Stimulated activated CD4-positive, alpha-beta T cell treated with anti-CD3 and anti-CD28 coated beads, Interleukin-15, amount 100 ng/mL, for 48 hours (primary cell): ENCODE measurements at places on chromosomes 5 and 9.

- no peak for DNase-seq
Observed at GRCh38 chr9:35103660-35104191, 795 bp upstream of the STOML2 start.

DNA sequence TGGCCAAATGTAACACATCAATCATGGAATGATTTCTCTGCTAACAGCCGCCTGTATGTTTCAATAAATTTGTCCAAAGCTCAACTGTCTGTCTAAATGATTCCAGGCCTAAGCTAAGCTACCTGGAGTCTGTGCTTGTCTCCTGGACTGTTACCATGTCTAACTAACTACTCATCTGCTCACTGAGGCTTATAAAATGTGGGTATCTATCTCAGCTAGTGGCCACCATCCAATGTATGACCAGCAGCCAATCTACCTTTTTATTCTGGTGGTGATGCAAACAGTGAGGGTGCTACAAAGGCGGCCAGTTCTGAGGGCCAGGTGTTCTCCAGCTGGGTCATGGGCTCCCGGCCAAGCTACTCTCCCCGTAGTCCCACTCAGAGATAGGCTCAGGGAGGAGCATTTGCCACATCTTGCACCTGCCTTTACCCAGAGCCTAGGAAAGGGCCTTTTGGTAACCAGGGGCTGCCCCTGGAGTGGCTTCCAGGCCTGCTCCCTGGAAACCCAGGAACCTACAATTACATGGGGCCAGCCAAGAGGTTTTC lies 59.1 kb downstream of the PFDN1 start:
- DNase-seq, result no peak

GRCh38 chr9:133130685-133131244 lies 9.7 kb upstream of the RALGDS start:
- DNase-seq, result no peak

- no peak for DNase-seq
Observed at GRCh38 chr5:172380301-172380986, 73.9 kb downstream of the SH3PXD2B start.

DNA sequence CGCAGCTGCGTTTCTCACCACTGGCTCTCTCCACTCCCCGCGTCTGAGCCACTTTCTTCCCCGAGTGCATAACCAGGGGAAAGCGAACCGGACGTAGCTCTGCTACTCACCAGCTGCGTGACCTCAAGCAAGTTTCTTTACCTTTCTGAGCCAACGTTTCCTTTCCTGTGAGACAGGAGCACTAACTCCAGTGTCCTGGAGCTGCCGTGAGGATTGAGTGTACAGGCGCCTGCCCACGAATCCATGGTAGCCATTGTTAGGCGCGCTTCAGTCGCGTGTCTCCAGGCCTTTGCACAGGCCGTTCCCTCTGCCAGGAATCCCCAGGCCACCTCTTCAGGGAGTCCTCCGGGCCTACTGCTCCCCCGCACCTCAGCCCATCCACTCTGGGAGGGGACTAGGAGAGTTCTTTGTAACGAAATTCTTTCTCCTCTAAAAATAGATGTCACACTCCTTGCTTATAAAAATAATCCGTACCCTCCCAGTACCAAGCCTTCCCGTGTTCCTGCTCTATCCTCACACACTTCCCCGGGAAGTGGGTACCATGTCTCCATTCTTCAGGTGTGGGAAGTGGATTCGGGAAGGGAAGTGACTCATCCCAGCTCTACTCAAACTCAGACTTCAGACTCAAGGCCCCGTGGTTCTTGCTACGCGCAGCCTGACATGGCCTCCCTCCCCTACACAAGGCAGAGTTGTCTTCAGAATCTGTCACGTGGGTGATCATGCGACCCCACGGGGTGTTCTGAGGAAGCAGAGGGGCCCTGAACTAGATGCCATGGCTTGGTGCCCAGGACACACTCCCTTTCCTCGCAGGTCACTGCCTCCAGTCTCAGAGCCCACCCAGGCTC lies 16.1 kb upstream of the CRB2 start:
- peak; percentile 68 for DNase-seq

- no peak for DNase-seq
Observed at GRCh38 chr9:35313916-35314315, 152.1 kb downstream of the UNC13B start.

GRCh38 chr9:77903666-77904285 lies 127.8 kb downstream of the GNAQ start:
- no peak for DNase-seq

GRCh38 chr9:21402386-21403251 lies 6.3 kb upstream of the IFNA8 start:
- no peak for DNase-seq

GRCh38 chr5:10304932-10305331 lies 2.8 kb downstream of the CMBL start:
- DNase-seq, result no peak

DNA sequence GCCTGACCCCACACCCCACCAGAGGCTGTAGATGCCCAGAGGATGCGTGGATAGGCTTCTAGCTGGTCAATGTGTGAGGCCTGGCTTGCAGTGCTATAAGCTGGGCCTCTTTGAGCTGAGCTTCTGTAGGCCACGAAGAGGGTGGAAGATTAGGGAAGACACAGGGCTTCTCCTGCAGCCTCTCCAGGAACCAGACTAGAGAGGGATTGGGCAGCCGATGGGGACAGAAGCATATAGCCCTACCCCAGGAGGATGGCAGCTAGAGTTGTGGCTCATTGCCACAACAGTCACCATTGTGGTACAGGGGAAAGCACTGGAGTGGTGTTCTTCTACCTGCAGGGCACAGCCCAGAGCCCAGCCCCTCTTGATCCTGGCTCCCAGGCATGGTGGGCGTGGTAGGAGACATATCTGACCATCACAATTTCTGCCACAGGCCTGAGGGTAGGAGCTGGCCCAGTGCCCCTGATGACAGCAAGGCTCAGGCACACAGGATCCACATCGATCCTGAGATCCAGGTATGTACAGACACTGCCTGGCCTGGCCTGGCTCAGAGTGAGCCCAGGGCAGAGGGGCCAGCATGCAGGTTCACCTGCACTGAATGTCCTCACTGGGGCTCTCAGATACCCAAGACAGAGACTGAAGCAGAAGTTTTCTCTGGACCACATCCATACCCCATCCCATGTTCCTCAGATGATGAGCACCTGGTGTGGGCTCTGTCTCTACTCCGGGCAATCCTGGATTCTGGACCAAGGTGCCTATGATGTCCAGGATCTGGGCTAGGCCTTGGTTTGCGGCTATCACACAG lies 8.7 kb downstream of the PDLIM4 start:
- DNase-seq, result no peak

DNA sequence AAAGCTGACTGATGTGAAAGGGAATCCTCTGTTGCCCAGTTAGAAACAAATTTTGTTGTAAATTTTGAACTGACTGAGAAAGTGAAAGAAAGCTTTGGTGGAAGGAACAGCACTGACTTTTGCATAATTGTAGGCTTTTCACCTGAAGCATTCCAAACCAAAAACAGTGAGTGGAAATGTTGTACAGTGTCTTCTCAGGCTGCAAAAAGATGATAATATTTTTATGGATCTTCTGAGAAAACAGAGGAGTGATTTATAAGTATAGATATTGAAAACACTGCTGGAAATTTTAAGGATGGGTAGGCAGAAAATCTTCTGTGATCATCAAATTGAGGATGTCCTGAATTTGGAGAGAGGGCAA lies 40.0 kb downstream of the LURAP1L start:
- no peak for DNase-seq

DNA sequence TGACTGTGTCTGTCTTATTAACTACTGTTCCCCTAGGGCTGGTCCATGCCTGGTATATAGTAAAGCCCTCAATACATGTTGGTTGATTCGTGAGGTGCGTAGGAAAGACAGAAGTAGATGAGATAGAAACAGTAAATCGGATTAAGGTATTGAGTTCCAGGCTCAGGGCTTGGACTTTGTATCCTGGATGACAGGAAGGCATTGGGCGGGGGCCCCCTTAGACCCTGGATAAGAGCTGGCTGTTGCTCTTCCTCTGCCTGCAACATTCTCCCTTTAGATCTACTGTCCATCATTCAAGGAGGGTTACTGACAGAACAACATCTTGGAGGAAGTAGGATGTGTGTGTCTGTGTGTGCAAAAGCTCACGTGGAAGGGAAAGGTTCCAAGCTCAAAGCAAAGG lies 31.2 kb upstream of the CTNNA1 start:
- DNase-seq, result no peak

DNA sequence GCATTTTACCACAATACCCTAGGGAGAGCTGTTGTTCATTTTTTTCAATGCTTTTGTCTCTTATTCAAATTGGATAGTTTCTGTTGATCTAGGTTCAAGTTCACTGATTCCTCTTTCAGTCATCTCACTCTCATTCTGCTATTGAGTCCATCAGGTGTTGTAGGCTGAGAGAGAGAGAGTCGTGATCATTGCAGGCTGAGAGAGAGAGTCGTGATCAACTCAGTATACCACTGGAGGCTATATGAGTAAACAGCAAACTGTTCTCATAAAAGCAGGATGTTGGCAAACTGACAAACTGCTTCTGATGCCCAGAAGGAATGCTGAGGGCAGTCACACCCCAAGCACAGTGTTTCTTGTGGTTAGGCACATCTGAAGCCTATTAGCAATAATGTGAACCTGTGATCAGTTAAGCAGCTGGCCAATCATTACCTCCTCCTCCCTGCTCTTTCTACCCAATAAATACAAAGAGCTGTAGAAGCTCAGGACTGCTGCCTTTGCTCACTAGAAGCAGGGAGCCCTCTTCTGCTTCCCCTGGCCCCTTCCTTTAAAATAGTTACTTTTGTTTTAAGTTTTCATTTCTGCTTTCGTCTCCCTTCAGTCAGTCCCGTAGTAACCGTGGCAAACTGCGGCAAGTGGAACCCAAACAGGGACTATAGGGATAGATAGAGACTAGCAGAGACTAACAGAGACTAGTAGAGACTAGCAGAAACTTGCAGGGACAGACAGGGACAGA lies 476.1 kb upstream of the ACO1 start:
- no peak for DNase-seq

DNA sequence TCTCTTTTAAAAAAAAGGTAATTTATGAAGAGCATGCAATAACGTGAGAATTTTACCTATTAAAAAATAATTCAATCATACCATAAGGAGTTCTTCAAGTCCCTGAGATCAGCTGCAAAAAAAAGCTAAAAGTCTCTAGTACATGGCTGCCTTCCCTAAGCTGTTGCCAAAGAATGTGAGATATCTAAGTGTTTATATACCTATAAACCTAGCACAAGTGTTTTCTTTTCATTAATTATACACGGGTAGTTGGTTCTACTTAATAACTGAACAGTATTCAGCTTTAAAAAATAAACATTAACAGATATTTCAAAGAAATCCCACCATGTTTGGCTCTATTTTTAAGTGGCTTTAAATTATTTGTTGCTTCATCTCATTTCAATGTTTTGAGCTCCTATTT lies 25.9 kb downstream of the FNBP1 start:
- no peak for DNase-seq

DNA sequence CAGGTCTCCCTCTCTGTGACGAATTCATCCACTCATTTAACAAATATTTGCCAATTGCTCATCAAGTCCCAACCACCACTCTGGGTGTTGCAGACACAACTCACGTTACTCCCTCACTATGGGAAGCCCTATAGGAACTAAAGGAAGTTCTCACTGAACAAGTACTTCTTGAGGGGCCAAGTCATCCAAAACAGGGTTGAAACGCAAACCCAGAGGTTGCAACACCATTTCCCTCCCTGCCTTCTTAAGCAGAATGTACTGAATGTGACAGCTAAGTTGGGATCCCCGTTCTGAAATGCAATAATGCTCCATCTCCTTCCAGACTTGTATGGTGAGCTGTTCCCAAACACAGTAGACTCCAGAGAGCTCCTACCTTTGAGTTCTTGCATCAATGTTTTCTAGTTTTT lies 34.3 kb downstream of the EPB41L4B start:
- no peak for DNase-seq

- no peak for DNase-seq
Observed at GRCh38 chr5:124697933-124698591, 48.4 kb downstream of the ZNF608 start.

DNA sequence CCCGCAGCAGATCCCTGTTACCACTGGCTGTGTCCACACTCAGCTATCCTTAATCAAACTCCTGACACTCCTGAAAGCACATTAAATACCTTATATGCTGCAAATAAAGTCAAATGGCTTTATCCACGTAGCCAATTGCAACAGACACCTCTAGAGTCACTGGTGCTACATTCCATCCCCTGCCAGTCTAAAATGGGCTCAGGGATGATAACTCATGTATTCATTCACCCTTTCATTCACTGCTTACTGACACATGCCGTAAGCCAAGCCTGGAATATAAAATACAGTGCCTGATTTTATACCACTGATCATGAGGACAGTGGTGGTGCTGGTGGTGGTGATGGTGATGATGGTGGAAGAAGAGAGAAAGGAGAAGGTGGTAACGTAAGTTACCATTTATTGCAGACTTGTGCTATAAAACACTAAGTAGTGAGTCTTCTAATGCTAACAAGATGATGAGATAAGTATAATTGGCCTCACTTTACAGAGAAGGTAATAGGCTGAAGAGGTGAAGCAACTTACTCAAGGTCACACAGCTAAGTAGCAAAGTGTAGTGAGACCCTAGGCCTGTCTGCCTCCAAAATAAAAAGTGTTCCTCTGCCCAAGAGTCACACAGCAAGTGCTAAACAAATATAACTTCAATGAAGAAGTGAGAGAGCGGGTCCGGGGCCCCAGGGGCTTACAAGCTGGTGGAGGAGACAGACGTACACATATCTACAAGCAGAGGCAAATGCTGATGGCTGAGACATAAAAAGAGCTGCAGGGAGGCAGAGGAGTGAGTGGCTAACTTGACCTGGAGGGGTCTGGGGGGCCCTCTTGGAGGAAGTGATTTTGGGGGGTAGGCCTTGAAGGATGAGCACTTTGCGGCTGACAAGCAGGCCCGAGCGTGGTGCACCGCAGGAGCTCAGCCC lies 1.2 kb downstream of the TTLL11 start:
- DNase-seq, result no peak

GRCh38 chr5:39505791-39506190 lies 81.0 kb upstream of the DAB2 start:
- no peak for DNase-seq

GRCh38 chr9:84314306-84314705 lies 26.3 kb downstream of the SLC28A3 start:
- no peak for DNase-seq

DNA sequence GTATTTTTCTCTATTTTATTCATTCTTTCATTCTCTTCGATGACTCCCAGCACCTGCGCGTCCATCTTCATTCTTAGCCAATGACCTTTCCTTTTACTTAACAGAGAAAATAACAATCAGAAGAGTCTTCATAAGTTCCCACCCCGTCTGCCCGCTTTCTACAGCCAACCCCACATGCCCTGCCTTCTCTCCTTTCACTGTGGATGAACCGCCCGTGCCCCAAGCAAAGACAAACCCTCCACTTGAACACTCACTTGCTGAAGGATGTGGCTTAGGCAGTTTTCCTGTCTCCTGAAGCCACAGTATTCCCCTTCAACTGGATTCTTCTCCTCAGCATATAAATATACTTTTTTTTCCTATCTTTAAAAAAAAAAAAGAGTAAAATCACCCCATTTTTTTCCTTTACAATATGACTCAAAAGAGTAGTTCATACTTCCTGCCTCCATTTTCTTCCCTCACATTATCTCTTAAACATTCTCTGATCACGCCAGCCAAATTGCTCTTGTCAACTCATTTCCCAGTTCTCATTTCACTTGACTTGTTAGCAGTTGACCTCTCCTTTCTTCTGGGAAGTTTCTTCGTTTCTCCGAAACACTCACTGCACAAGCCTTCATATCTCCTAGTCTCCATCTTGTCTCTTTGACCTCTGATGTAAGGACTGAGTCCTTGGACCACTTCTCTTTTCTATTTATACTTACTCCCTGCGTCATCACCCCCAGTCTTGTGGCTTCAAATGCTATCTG lies 11.1 kb downstream of the NIPSNAP3B start:
- DNase-seq, result no peak

GRCh38 chr5:5062525-5063302 lies 77.4 kb upstream of the ADAMTS16 start:
- no peak for DNase-seq
